ENCODE measurements at places on chromosomes 4 and X.

DNA sequence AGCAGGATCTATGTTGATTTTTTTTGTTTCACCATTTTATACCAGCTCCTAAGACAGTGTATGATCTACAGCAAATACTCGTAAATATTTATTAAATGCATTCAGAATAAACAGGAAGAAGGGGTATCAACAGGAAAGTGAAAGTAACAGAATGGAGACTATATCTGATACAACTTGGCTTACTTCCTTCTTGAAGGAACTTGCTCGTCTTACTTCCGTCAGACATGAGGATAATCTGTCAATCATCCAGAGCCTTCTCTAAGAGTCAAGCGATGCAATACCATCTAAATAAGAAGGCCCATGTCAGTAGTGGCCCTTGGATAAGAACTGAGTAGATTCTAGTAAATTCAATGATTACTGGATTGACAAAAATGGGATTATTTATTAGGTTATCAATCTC is 84.2 kb downstream of the CAMK2D start:
- no peak for DNase-seq

DNA sequence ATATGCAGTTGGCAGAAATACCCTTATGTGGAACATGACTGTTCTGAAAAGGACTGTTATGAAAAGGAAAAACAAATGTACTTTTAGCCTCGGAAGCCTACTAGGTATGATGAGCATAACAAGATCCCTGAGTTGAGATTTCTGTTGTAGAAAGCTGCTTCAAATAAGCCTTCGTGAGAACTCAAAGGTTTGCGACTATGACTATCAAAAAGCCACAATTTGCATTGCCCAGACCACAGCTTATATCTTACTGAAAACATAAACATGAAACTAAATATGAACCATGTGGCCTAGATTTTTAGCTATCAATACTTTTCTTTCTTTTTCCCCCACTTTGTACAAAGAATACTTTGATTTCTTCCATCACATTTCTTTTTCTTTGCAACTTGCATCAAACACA is 398.2 kb upstream of the LCORL start:
- no peak for DNase-seq

- DNase-seq = no peak
Observed at GRCh38 chr4:54800831-54801530, 143.2 kb downstream of the KIT start.

- no peak for DNase-seq
Observed at GRCh38 chr4:61549336-61549735, 349.2 kb downstream of the ADGRL3 start.

DNA sequence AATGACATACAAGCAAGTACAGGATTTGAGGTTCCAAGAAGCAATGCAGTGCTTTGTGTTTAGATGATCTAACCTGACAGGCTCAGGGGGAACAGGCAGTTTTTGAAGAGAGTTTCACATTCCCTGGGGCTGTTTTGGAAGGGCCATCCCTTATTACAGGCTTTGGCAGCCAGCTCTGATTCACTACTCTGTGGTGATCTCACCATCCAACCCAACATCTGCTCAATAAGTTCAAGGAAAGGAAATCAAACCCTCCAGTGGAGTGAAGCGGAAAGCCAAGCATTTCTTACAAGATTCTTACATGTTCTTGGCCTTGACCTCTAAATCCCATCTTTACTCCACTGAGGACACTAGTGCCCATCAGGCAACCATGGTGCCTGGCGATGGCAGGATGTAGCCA is 7.5 kb downstream of the IDS start:
- peak; percentile 74 for DNase-seq

GRCh38 chr4:185244763-185245162 is 35.4 kb downstream of the SNX25 start:
- peak; percentile 41 for DNase-seq

DNA sequence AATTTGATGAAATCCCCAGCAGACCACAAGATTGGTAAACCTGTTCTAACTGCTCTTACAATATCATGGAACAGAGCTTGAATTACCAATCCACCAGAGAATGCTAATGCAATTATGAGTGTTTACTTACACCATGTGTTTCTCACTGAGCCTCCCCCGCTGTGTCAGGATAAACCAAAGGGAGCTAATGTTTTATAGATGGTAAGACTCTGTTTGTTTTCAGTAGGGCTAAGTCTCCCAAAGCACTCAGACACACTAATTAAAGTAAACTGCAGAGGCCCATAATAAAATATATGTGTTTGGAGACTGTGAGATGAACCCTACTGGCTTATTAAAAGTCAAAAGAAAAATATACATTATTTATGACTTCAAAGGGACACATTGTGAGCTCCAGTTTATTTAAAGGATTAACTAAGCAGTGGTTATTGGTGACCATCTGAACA is 261.7 kb upstream of the FAM241A start:
- no peak for DNase-seq

GRCh38 chrX:46737462-46737861 is 21.5 kb downstream of the SLC9A7 start:
- DNase-seq = peak; percentile 36

DNA sequence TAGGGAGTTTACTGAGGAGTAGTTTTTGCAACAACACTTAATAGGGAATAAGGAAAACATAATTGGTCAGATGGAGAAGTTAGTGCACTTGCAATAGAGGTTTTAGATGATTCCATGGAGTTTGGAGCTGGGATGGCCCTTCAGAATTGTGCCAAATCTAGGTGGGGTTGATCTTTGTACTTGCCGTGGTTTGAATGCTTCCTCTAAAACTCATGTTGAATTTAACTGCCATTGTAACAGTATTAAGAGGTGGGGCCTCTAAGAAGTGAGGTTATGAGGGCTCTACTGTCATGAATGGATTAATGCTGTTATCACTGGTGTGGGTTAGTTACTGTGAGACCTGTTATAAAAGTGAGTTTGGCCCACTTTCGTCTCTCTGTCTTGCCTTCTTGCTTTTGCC is 94.4 kb upstream of the BOD1L1 start:
- no peak for DNase-seq

GRCh38 chr4:184196730-184197385 is 20.8 kb downstream of the ENPP6 start:
- DNase-seq = no peak

GRCh38 chr4:141153751-141154510 is 20.7 kb upstream of the RNF150 start:
- DNase-seq = peak; percentile 57

GRCh38 chrX:10031746-10032145 is 64.6 kb downstream of the CLDN34 start:
- DNase-seq = no peak

DNA sequence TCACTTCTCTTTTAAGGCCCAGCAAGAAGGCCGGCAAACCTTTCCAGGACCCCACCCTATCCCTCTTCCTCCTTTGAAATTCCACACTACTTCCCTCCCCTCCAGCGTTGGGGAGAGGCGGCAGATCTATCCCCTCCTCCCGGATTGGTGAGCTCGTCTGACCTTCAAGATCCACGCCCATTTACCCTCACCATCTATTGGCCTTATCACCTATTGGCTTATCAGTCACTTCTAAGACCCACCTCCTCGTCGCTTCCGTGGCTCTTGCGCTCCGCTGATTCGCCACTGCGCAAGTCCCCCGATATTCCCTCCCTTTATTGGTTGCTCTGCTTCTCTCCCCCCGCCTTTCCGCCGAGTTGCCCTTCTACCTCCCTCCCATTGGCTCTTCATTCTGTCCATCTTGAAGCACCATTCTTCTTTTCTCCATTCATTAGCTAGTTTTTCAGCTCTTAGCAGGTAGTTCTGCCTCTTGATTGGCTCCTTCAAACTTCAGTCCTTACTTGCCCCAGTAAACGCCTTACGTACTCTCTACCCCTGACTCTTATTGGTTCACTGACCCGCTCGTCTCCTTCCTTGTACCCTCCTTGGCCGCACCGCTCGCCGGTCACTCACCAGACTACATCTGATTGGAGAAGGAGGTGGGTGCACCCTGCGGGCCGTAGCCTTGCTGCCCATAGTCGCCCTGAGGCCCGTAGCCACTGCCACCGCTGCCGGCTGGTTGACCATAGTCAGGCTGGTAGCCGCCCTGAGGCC is 4.8 kb upstream of the PRICKLE3 start:
- DNase-seq = peak; percentile 99

DNA sequence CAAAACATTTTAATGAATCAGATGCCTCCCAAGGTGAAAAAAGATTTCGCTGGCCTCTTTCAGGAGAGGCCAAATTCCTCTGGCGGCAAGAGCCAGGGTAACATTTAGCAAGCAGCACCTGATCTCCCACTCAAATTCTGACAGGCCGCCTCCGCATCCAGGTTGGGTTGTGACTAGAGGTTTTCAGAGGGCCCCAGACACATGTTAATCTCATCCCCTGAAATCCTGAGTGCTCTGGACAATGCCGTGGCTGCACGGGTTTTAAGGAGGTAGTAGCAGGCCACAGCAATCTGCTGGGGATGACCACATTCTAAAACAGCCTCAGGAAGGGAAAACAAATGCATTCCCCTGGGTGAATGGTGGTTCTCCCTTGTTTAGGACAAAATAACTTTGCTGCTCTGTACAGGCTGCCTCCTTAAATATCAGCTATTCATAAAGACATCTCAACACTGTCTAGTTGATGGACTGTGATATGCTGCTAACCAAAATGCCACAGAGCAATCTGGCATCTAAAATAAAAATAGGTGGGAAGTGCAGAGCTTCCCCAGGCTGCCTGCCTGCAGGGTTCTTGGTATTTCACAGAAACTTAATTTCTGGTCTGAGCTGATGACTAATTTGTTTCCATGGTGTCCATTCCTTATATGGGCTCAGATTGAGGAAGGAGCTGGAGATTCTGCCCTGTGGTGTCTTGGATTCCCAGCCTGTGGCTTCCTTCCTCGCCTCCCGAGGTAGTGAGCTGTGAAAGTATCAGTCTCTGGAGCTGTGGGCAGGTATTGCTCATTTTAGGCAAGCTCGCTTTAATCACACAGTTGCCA is 202.0 kb downstream of the DCLK2 start:
- peak; percentile 83 for DNase-seq

- no peak for DNase-seq
Observed at GRCh38 chr4:150061086-150061776, 17.0 kb upstream of the DCLK2 start.

- no peak for DNase-seq
Observed at GRCh38 chr4:11111370-11111769, 317.3 kb downstream of the HS3ST1 start.

- DNase-seq = no peak
Observed at GRCh38 chrX:15073313-15073712, 196.6 kb downstream of the ASB9 start.

GRCh38 chr4:8556341-8557150 is 23.6 kb upstream of the GPR78 start:
- DNase-seq = no peak

DNA sequence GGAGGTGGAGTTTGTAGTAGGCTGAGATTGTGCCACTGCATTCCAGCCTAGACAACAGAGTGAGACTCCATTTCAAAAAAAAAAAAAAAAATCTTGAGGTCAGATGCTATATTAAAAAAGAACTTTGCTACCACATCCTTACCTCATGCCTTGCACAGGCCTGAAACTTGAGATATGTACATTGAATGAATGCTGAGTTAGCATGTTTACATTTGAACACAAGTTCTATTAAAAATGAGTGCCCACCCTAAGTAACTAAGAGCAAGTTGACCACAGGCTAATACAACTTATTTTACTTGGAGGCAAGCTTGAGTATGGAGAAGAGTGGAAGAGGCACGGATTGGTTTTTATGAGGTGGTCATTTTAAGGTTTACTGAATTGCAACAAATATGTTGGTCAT is 276.6 kb upstream of the GATB start:
- DNase-seq = no peak

DNA sequence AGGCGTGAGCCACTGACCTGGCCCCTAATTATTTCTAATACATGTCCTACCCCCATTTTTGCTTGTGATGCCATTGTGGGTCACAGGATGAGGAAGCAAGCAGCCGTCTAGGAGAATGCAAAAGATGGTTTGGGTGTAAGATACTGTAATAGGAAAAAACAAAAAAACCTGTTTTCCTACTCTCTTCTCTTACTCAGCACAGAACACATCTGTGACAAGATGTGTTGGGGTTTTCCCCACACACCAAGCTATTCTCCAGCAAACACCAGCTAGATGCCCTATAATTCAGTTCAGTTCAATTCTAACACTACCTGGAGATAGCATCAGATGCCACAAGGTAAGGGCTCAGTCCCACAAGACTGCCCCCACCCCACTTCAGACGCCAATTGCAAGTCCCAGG is 15.3 kb upstream of the HPRT1 start:
- no peak for DNase-seq

DNA sequence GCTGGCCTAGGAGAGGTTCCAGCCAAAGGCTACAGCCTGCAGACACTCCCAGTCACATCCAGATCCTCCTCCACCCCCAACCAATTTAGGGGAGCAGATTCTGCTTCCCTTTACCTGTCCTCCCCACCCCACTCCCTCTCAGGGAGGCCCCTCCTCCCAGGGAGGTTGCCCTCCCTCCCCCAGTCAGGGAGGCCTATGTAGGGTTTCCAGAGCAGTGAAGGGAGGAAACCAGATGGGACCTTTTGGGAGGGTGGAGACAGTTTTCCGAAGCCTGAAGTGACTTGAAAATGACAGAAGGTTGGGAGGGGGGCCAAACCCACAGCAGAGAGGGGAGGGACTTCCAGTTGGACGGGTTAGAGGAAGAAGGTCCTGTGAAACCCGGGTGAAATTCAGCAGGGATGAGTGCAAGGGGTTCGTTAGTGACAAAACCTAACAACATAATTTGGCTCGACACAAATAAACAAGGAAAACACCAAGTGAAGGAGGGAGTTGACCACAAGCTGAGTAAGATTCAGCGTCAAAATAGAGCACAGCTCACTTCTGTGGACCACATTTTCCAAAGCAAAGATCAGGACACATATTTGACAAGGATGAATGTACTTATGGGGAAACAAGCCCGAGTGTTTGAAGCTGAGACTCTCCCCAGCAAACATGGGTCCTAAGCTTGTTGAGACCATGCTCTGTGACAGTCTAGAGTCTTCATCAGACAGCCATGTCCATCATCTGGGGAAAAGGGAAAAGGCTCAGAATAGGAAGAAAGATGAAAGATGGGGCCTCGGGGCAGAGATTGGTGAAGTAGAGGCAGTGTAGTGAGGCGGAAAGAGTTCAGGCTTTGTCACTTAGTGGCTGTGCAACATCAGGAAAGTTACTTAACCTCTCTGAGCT is 46.4 kb downstream of the PRPS1 start:
- DNase-seq = peak; percentile 95

DNA sequence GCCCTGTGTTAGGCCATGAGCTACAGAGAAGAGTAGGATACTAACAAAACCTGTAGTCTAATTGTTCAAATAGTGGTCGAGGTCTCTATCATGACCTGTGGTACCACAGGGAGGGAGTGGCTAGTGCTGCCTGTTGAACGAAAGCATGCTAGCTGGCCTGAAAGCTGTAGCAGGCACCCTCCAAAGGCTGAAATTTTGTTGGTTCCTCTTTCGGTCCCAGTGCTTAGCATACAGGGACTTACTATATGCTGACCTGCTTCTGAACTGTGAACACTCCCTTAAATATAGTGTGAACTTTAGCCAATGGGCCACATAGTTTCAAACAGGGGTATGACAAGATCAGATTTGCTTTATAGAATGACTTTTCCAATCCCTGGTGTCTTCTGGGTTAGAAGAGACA is 113.4 kb downstream of the PJA1 start:
- no peak for DNase-seq

- DNase-seq = peak; percentile 2
Observed at GRCh38 chr4:41572516-41572915, 34.6 kb downstream of the LIMCH1 start.

GRCh38 chrX:106247162-106247561 is 79.1 kb downstream of the PWWP3B start:
- peak; percentile 58 for DNase-seq

Measured in fibroblast of mammary gland (primary cell).